Activated CD4-positive, alpha-beta memory T cell treated with anti-CD3 and anti-CD28 coated beads for 36 hours (primary cell): ENCODE measurements at places on chromosomes 5 and 9.
A peak's percentile ranks its signal among the peaks of the same experiment; 100 is the strongest.

DNA sequence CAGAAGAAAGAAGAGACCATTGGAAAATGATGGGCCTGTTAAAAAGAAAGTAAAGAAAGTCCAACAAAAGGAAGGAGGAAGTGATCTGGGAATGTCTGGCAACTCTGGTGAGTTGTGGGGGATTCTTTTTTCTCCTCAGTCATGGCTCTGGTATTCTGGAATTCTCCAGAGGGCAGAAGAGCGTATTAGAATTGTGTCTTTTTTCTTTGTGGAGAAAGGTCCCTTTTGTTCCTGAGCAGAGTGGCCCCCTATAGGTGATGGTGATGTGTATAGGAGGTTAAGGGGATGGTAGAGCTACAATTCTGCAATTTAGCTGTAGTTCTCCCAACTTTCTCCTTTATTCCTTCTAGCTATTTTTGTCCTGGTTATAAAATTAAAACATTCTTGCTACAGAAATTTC is 1.6 kb upstream of the DHFR start:
- no peaks in the 10 kb centered on the region for H3K27me3 ChIP-seq
- DNase-seq = no peak
- H3K36me3 ChIP-seq = peaks cover 50% of the 10 kb centered on the region

DNA sequence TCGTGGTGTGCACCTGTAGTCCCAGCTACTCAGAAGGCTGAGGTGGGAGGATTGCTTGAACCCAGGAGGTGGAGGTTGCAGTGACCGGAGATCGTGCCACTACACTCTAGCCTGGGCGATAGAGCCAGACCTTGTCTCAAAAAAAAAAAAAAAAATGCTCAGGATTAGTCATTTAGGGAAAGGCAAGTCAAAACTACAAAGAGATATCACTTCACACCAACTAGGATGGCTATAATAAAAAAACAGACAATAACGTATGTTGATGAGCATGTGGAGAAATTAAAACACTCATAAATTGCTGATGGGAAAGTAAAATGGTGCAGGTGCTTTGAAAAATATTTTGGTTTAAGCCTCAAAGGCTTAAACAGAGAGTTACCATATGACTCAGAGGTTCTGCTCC is 6.3 kb upstream of the ANKRD34B start:
- H3K4me1 ChIP-seq = no peaks in the 10 kb centered on the region
- H3K4me3 ChIP-seq = no peak overlapping the region
- no peaks in the 10 kb centered on the region for H3K36me3 ChIP-seq
- no peak overlapping the region for H3K27ac ChIP-seq
- DNase-seq = no peak

DNA sequence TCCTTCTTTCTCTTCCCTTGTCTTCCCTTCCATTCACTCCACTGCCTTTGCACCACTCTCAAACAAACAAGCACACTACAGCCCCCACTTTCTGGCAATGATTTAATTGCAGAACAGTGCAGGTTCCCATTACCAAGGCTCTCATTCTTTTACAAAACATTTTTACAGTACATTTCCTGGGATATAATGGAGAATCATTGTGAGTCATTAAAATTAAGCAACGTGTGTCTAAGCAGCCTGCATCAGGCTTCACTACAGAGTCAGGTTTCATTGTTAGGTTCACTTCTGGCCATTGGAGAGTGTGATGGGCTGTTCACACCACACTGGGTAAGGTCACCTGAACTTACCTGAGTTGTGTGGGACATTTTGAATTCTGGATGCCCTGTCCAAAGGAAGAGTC is 303.5 kb downstream of the TRIM32 start:
- H3K36me3 ChIP-seq = no peaks in the 10 kb centered on the region
- no peak overlapping the region for H3K4me3 ChIP-seq
- H3K4me1 ChIP-seq = no peaks in the 10 kb centered on the region
- H3K27me3 ChIP-seq = no peaks in the 10 kb centered on the region

- H3K36me3 ChIP-seq = peaks cover 10% of the 10 kb centered on the region
- peaks cover 39% of the 10 kb centered on the region for H3K4me1 ChIP-seq
- peak; percentile 47 for DNase-seq
- H3K27ac ChIP-seq = no peak within 1 kb of the TSS
- no peak within 1 kb of the TSS for H3K4me3 ChIP-seq
Measured at GRCh38 chr9:136996361-136997292, at the start of gene CLIC3. CLIC3 (minus strand) TSS chr9:136996568; CDS start chr9:136996543, 25 bp downstream.

- no peak overlapping the region for H3K27ac ChIP-seq
- H3K4me1 ChIP-seq = no peaks in the 10 kb centered on the region
- H3K4me3 ChIP-seq = no peak overlapping the region
- H3K27me3 ChIP-seq = no peaks in the 10 kb centered on the region
Measured at GRCh38 chr9:4386819-4387218, 87.0 kb upstream of the GLIS3 start.

- H3K27me3 ChIP-seq = no peaks in the 10 kb centered on the region
- no peak overlapping the region for H3K4me3 ChIP-seq
- peaks cover 10% of the 10 kb centered on the region for H3K4me1 ChIP-seq
- no peak overlapping the region for H3K27ac ChIP-seq
- no peak for DNase-seq
Measured at GRCh38 chr9:33229359-33230114, 10.4 kb upstream of the SPINK4 start.

- H3K4me3 ChIP-seq = no peak overlapping the region
- DNase-seq = no peak
- no peaks in the 10 kb centered on the region for H3K36me3 ChIP-seq
- no peaks in the 10 kb centered on the region for H3K27me3 ChIP-seq
- no peaks in the 10 kb centered on the region for H3K4me1 ChIP-seq
Measured at GRCh38 chr5:3786891-3787430, 191.3 kb downstream of the IRX1 start.

DNA sequence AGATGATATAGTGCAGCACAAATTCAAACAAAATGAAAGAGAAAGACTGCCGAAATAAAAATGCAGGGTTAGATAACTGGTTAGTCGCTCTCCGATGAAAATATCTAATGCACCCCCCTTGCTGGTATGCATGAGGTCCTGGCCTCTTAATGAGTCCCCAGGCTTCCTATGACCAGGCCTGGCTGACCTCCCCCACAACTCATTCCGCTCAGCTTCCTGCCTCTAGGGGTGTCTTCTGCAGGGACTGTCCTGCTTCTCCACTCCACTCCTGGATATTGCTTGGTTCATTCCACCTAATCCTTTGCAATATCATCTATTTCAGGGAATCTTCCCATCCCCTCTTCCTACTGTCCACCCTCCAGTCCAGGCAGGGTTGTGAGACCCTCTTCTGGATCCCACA is 341.8 kb downstream of the ASTN2 start:
- H3K4me1 ChIP-seq = no peaks in the 10 kb centered on the region
- no peaks in the 10 kb centered on the region for H3K27me3 ChIP-seq
- no peaks in the 10 kb centered on the region for H3K36me3 ChIP-seq
- H3K27ac ChIP-seq = no peak overlapping the region
- no peak overlapping the region for H3K4me3 ChIP-seq

GRCh38 chr5:81161012-81161601 is 72.0 kb upstream of the CKMT2 start:
- H3K36me3 ChIP-seq = peaks cover 3% of the 10 kb centered on the region
- H3K4me3 ChIP-seq = no peak overlapping the region
- no peak for DNase-seq
- peaks cover 18% of the 10 kb centered on the region for H3K4me1 ChIP-seq
- no peaks in the 10 kb centered on the region for H3K27me3 ChIP-seq

GRCh38 chr5:126973193-126973592 is 57.2 kb downstream of the MARCHF3 start:
- DNase-seq = no peak
- H3K36me3 ChIP-seq = no peaks in the 10 kb centered on the region
- H3K27ac ChIP-seq = peak overlapping the region; percentile 29
- H3K4me3 ChIP-seq = no peak overlapping the region

GRCh38 chr5:74786851-74787250 is 19.8 kb downstream of the NSA2 start:
- no peaks in the 10 kb centered on the region for H3K27me3 ChIP-seq
- H3K27ac ChIP-seq = no peak overlapping the region
- DNase-seq = no peak
- no peaks in the 10 kb centered on the region for H3K4me1 ChIP-seq

DNA sequence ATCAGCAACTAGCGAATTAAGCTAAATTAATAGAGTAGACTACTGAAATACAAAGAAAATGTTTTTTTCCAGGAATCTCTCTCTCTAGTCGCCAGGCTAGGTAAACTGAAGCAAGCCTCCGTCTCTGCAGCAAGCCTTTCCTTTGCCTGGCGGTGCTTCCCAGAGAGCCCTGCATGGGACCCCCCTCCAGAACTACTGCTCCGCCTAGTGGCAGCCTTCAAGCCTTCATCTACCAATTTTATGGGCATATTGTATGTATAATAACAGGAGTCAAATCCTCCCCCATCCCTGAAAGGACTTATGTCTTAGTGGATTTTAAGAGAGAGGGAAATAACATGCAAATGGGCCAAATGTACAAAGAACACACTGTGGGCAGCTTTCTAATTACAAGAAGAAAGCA is 241.9 kb downstream of the SAXO1 start:
- H3K36me3 ChIP-seq = no peaks in the 10 kb centered on the region
- H3K27ac ChIP-seq = no peak overlapping the region
- DNase-seq = no peak
- H3K4me3 ChIP-seq = no peak overlapping the region
- H3K4me1 ChIP-seq = no peaks in the 10 kb centered on the region

GRCh38 chr9:100525563-100525962 is 52.3 kb upstream of the CAVIN4 start:
- no peak for DNase-seq
- peaks cover 3% of the 10 kb centered on the region for H3K36me3 ChIP-seq
- H3K4me3 ChIP-seq = no peak overlapping the region
- peaks cover 5% of the 10 kb centered on the region for H3K4me1 ChIP-seq

GRCh38 chr9:109020113-109020512 is 6.8 kb upstream of the CTNNAL1 start:
- H3K4me1 ChIP-seq = no peaks in the 10 kb centered on the region
- H3K36me3 ChIP-seq = peaks cover 17% of the 10 kb centered on the region
- H3K4me3 ChIP-seq = no peak overlapping the region
- H3K27ac ChIP-seq = no peak overlapping the region

GRCh38 chr9:20478786-20479185 is 143.5 kb downstream of the MLLT3 start:
- H3K4me1 ChIP-seq = peaks cover 32% of the 10 kb centered on the region
- no peak for DNase-seq
- no peaks in the 10 kb centered on the region for H3K27me3 ChIP-seq
- peaks cover 1% of the 10 kb centered on the region for H3K36me3 ChIP-seq
- H3K4me3 ChIP-seq = no peak overlapping the region

DNA sequence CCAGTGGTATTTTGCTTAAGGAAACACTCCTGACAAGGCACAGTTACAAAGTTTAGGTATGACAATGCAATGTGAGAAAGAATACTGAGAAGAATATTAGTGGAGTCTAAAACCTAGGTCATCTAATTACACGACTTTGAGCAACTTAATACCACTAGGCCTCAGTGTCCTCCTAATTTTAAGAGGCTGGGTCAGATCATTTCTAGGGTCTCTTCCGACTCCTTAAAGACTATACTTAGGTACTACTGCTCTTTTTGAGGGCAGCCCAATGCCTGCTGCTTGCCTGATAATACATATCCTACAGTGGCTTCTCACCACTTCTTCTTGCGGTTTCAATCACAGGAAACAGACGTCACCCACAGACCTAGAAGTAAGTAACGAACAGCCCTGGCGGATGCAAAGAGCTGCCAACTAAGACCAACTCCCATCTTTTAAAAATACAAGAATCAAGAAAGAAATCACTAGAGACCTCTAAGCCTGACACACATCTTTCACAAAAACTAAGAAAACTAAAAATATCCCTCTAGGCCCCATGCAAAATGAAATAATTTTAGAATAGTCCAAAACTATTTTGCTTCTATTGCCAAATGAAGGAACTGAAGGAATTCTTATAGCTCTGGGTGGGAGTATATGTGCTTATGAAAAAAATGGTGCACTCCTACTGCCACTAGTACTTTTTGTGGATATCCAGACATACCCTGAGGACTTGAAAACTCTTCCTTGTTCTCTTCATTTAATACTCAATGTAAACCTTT is 13.1 kb downstream of the DIAPH1 start:
- peak overlapping the region; percentile 97 for H3K27ac ChIP-seq
- peak; percentile 80 for DNase-seq
- no peaks in the 10 kb centered on the region for H3K27me3 ChIP-seq
- H3K36me3 ChIP-seq = peaks cover 5% of the 10 kb centered on the region
